HFFc6 (cell line): ENCODE measurements at places on chromosomes 11 and 22. TPM values are rescaled to one million over a fixed set of nuclear protein-coding genes. Genes with fewer than 3 reads are reported as not detected.

DNA sequence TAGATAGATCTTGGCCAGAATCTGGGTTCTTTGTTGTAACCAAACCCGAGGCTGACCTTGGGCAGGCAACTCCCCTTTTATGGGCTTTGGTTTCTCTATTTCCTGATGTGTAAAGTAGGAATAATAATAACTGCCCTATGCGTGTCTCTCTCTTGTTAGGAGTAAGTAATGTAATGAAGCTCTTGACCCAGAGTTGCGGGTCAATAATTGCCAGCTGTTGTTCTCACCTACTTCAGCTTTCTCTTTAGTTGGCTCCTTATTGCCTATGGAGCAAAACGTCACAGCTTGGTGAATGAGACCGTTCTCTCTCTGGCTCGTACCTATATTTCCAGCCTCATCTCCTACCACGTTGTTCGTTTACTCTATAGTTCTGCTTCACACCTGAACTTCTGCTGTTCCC lies 56.6 kb upstream of the KIRREL3 start:
- peaks cover 17% of the 10 kb centered on the region for H3K4me1 ChIP-seq
- H3K27ac ChIP-seq, result no peak overlapping the region
- no peak for DNase-seq

DNA sequence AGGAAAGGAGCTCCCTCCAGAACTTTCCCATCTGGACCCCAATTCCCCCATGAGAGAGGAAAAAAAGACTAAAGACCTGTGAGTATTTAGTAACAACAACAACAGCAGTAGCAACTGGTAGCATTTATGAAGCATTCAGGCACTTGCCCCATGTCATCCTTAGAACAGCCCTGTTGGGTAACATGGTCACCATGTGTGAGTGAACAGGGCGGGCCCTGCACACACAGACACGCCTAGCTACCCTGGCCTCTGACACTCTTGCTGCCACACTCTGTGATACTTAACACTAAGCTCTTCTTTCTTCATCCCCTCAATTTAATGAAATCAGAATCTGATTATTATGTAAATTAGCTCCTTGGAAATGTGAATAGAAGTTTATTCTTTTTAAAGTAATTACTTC lies 26.1 kb upstream of the SLC25A18 start:
- no peak for DNase-seq
- no peak overlapping the region for H3K27ac ChIP-seq
- H3K4me1 ChIP-seq, result no peaks in the 10 kb centered on the region
- H3K4me3 ChIP-seq, result no peak overlapping the region

The EMID1 gene
- total RNA-seq, result not detected in 3 replicates

- no peaks in the 10 kb centered on the region for H3K27me3 ChIP-seq
- H3K36me3 ChIP-seq, result peaks cover 8% of the 10 kb centered on the region
- no peak overlapping the region for H3K4me3 ChIP-seq
- peaks cover 31% of the 10 kb centered on the region for H3K4me1 ChIP-seq
- H3K27ac ChIP-seq, result peak overlapping the region; percentile 19; the same call in 1 of the 2 replicates
These were observed 96.3 kb upstream of the RAB1B start for GRCh38 chr11:66172146-66172545.

DNA sequence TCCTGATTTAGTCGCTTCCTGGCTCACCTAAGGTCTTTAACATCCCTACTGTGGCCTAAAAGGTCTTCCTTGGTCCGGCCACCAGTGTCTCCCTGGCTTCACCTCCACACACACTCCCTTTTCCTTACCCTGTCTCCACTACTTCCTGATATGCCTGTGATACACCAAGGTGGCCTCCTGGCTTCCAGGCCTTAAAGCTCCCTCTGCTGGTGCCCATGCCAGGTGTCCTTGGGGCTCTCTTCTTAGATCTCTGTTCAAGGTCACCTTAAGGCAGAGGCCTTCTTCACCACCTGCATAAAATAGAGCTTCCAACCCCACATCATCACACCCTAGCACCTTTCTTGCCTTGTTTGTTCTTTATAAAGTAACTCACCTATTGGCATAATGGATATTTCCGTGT lies 787.7 kb downstream of the NTM start:
- peaks cover 15% of the 10 kb centered on the region for H3K4me1 ChIP-seq
- no peaks in the 10 kb centered on the region for H3K27me3 ChIP-seq
- peak; percentile 6 for DNase-seq
- no peaks in the 10 kb centered on the region for H3K36me3 ChIP-seq

DNA sequence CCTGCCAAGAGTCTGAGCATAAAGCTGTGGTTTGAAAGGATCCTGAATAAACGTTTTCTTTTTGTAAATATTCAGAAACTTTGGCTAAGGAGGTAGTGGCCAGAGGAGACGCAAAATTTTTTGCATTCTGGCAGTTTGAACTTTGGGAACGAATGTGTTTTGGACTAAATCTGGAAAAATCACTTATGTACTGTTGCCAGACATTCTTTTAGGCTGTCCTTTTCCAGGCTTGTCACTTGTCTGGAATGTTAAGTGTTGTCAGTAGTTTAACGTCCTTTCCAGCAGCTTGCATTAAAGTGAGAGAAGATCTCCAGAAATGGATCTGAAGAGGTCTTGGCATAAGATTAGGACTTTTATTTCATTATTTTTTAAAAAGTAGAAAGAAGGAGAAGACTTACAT lies 18.5 kb downstream of the SPECC1L start:
- H3K4me3 ChIP-seq, result peak overlapping the region; percentile 71
- H3K27ac ChIP-seq, result peak overlapping the region; percentile 78
- no peaks in the 10 kb centered on the region; the same call in 1 of the 2 replicates for H3K27me3 ChIP-seq
- H3K36me3 ChIP-seq, result no peaks in the 10 kb centered on the region; the same call in 1 of the 2 replicates
- DNase-seq, result peak; percentile 84

GRCh38 chr11:130947889-130948288 lies 31.6 kb upstream of the SNX19 start:
- no peak overlapping the region for H3K27ac ChIP-seq
- no peak for DNase-seq
- peaks cover 7% of the 10 kb centered on the region for H3K27me3 ChIP-seq
- H3K36me3 ChIP-seq, result no peaks in the 10 kb centered on the region

DNA sequence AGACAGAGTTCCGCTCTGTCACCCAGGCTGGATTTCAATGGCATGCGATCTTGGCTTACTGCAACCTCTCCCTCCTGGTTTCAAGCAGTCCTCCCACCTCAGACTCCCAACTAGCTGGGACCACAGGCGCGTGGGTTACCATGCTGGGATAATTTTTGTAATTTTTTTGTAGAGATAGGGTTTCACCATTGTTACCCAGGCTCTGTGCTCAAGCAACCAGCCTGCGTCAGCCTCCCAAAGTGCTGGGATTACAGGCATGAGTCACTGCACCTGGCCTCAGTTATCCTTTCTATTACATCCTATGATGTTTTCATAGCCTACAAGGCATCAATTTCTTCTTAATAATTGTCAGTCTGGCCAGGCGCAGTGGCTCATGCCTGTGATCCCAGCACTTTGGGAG lies 36.5 kb downstream of the LRRC74B start:
- H3K36me3 ChIP-seq, result no peaks in the 10 kb centered on the region
- H3K27me3 ChIP-seq, result peaks cover 3% of the 10 kb centered on the region; the same call in 1 of the 2 replicates
- no peak for DNase-seq
- no peak overlapping the region for H3K4me3 ChIP-seq
- no peaks in the 10 kb centered on the region for H3K4me1 ChIP-seq
- no peak overlapping the region for H3K27ac ChIP-seq

DNA sequence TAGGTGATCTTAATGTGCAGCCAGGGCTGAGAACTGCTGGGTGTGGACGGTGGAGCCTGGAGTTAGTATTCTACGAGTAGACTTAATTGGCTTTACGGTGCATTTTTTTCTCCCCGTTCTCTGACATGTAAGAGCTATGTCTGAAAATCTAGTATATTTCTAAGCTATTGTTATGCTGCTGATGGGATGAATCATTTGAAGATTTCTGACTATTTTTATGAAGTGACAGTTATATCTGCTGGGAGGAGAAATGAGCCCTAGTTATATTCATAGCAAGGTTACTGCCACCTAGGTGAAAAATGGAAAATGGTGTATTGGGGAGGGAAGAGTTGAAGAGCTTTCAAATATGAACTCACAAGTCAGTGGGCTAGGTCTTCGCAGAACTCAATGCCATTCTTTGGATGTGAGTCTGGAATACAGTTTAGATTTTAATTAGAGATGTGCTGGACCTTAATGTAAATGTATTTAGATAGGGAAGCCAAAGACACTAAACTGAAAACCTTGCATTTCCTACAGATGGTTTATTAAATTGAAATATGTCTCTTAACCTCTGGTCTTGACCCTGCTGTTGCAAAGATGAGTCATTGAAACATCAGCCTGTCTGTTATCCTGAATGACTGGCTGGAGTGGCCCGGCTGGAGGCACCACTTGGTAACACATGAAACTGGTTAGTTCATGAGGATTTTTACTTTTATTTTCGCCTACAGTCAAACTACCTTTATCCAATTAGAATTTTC lies 293.7 kb downstream of the DDX10 start:
- DNase-seq, result peak; percentile 62
- peaks cover 42% of the 10 kb centered on the region for H3K4me1 ChIP-seq
- H3K27ac ChIP-seq, result peak overlapping the region; percentile 57
- H3K36me3 ChIP-seq, result peaks cover 14% of the 10 kb centered on the region
- H3K4me3 ChIP-seq, result peak overlapping the region; percentile 77
- no peaks in the 10 kb centered on the region for H3K27me3 ChIP-seq

GRCh38 chr11:100681064-100681502 lies 6.0 kb upstream of the ARHGAP42 start:
- H3K27me3 ChIP-seq, result no peaks in the 10 kb centered on the region; the same call in 1 of the 2 replicates
- no peak overlapping the region for H3K27ac ChIP-seq
- H3K36me3 ChIP-seq, result no peaks in the 10 kb centered on the region
- DNase-seq, result no peak
- no peak overlapping the region for H3K4me3 ChIP-seq

- no peaks in the 10 kb centered on the region; the same call in 1 of the 2 replicates for H3K36me3 ChIP-seq
- no peak overlapping the region for H3K4me3 ChIP-seq
- no peaks in the 10 kb centered on the region for H3K4me1 ChIP-seq
- no peak overlapping the region for H3K27ac ChIP-seq
- H3K27me3 ChIP-seq, result no peaks in the 10 kb centered on the region
- DNase-seq, result no peak
These were observed 937.8 kb upstream of the CHORDC1 start for GRCh38 chr11:91160661-91161060.

- no peaks in the 10 kb centered on the region for H3K36me3 ChIP-seq
- peaks cover 10% of the 10 kb centered on the region for H3K27me3 ChIP-seq
- DNase-seq, result peak; percentile 76
These were observed 1.8 kb upstream of the TMEM86A start for GRCh38 chr11:18696638-18697225.

DNA sequence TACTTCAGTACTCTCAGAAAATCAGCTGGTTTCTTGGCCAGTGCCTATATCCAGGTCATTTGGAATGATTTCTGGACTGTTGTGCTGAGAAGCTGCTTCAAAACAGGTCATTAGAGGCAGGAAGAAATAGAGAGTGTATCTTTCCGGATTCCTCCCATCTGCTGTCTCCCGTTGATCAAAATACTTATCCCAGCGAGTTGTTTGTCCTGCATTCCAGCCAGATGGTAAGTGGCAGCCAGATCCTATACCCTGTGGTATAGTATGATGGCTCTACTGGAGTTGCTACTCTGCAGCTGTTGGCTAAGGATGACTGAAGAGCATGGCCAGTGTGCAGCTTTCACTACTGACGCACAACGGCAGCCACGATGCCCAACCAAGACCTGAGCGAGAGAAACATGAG lies 560.9 kb upstream of the ANO5 start:
- no peak overlapping the region for H3K4me3 ChIP-seq
- DNase-seq, result no peak
- H3K27ac ChIP-seq, result no peak overlapping the region
- H3K36me3 ChIP-seq, result no peaks in the 10 kb centered on the region
- H3K4me1 ChIP-seq, result no peaks in the 10 kb centered on the region

- no peak for DNase-seq
- H3K36me3 ChIP-seq, result peaks cover 7% of the 10 kb centered on the region; the same call in 1 of the 2 replicates
- peaks cover 2% of the 10 kb centered on the region for H3K27me3 ChIP-seq
- H3K27ac ChIP-seq, result no peak overlapping the region
- no peaks in the 10 kb centered on the region for H3K4me1 ChIP-seq
- H3K4me3 ChIP-seq, result no peak overlapping the region
These were observed 378.3 kb downstream of the INSC start for GRCh38 chr11:15493066-15493465.

The ENTHD1 gene
- total RNA-seq, result not detected in 2 replicates

- no peaks in the 10 kb centered on the region; the same call in 1 of the 2 replicates for H3K27me3 ChIP-seq
- H3K4me1 ChIP-seq, result peaks cover 52% of the 10 kb centered on the region
- no peak for DNase-seq
- peaks cover 16% of the 10 kb centered on the region for H3K36me3 ChIP-seq
These were observed 369 bp downstream of the XRRA1 start for GRCh38 chr11:74948546-74948897.

GRCh38 chr22:37943136-37943824 lies 10.1 kb downstream of the C22orf23 start:
- H3K27me3 ChIP-seq, result no peaks in the 10 kb centered on the region
- no peak for DNase-seq
- H3K27ac ChIP-seq, result no peak overlapping the region
- H3K36me3 ChIP-seq, result no peaks in the 10 kb centered on the region
- H3K4me1 ChIP-seq, result no peaks in the 10 kb centered on the region
